Mesothelial cell of epicardium (in vitro differentiated cells): ENCODE measurements at places on chromosomes 6 and 20.

DNA sequence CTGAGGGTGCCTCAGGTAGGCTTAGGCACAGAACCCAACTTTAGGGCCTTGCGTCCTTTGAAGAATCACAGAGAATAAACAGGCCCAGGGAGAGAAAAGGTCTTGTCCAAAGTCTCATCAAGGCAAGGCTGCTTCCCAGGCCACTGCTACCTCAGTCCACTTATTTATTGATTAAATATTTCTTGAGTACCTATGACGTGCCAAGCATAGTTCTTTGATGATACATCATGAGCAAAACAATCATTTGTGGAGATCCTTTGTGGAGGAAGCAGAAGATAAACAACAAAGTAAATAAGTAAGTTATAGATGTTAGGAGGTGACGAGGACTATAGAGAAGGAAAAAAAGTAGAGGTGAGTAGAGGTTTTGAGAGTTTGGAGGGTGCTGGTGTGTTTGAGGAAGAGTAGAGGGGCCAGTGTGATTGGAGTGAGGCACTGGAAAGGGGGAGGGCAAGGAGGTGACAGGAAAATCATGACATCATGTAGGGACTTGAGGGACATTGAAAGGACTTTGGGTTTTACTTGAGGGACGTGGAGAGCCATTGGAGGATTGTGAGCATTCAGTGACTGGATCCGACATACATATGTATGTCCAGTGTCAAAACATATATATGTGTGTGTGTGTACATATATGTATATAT, 14.1 kb upstream of the CHMP4B start:
- no peak for DNase-seq

GRCh38 chr6:17957498-17957897, 29.9 kb downstream of the KIF13A start:
- no peak for DNase-seq

DNA sequence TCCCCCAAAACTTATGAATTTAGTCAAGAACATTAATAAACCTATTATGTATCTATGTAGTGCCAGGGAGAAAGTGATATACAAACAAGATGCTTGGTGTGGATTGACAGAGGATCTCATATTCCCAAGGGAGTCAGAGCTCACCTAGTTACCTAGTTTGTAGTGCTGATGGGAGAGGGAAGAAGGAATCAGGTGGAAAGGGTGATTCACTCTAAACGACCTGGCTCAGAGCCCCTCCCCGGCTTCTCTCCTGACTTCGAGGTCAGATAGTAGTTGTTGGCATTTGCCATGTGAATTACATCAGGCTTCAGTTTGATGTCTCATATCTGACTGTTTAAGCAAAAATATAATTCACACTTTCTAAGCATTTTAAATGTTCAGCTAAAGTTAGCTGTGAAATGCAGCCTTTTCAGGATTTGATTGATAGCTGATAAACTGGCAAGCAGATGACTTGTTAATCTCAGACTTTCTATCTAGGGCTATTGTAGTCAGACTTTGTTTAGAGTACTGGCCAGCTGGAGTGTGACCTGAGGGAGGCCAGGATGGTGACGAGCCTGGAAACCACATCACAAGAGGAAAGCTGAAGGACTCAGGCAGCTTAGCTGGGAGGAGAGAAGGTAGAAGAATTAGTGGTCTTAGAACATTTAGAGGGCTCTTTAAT, 123.7 kb downstream of the AKAP7 start:
- DNase-seq: no peak

DNA sequence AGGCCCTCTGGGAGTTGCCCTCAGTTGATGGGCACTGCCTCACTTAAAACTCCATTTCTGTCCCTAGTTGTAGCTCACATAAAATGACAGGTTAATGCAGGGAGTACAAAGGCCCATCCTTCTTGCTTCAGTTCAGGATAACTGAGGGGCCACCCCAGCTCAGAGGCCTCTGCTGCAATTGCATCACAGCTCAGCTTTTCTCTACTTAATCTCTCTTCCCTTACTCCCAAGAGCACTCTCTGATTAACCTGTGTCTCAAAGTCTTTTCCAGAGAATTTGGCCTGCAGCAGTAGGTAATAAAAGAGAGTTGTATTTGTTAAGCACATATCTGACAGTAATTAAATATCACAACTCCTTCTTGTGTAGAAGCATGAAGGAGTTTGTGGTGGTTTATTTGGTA, 40.9 kb upstream of the FLRT3 start:
- no peak for DNase-seq

DNA sequence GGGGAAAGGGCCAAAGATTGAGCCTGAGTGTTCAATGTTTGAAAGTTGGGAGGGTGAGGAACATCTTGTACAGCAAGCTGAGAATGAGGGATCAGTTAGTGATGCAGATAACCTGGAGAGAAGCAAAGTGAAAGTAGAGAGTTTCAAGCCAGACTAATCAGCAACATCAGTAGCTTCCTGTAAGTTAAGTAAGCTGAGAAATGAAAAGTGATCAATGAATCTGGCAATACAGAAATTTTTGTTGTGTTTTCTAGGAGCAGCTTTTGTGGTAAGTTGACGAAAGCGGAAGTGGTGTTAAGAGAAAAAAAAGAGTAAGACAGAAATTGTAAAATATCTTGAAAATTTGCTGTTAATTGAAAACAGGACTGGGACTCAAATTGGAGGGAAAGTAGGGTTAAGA, 855.5 kb upstream of the MAP3K7 start:
- DNase-seq: no peak

DNA sequence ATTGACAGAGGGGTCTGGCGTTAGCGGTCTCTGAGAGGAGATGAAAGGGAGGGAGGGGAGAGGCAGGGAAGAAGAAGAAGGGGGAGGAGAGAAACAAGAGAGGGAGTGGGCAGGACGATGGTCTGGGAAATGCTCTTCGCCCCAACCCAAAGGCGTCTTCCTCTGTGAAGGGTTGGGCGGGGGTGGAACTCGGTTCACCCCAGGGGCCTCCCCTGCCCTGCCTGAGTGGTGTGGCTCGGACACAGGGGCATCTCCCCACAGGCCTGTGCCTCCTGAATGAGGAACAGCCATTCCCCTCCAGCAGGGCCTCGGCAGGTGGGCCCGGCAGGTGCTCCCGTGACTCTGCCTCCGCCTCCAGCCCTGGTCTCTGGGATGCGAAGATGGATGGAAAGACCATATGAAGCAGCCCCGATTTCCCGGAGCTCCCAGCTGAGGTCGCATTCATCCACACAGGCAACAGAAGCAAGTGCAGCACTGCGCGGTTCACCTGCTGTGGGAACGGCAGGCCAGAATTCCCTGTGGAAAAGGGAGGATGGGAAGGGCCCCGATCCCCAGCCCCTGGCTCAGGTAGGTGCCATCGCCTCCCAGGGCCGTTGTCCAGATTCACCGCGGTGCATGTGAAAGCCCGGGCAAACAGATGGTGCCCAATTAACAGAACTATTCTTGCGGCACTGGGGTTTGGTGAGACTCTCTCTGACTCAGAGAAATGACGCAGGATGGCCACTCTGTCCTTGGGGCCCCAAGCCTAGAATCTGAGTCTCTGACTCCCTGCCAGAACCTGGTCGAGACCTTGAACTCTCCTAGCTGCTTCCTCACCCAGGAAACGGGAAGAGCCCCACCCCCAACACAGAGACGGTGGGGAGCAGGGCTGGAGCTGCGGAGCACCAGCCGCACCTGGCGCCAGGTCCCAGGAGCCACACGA, 29.4 kb upstream of the RPS6KA2 start:
- no peak for DNase-seq

DNA sequence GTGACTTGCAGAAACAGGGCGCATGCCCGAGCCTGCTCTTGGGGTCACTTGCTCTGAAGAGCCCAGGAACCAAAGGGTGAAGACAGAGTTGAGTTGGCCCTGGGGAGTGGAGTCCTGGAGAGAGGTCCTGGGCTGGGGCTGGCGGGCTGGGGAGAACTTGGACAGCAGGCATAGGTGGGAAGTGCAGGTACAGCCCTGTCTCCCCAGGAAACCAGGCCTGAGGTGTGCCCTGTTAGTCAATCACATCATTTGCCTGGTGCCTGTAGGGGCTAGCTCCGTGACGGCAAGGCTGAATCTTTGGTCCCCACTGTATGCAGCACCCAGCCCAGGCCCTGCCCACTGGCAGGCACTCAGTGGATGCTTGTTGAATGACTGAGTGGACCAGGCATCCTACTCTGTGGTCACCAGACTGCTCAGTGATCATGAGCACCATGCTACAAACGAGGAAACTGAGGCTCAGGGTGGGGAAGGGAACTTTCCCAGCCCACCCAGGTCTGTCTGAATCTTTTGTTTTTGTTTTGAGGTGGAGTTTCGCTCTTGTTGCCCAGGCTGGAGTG, 15.6 kb upstream of the NOL4L start:
- no peak for DNase-seq

DNA sequence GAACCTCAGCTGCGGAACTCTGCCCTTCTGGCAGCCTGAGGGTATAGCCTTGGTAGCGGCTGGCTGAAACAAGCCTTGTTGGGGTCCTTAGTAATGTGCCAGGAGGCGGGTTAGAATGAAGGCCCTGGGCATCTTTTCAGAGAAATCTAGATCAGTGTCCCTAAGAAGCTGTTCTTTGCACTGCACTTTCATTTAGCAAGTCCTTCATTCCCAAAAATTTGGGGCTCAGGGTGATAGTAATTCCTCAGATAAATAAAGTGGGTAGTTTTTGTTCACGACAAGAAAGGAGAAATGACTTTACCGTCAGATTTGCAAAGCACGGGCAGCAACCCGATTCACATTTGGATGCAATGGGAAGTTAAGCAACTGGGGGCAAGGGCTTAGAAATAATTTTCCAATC, 3.2 kb downstream of the INSM1 start:
- DNase-seq: no peak

- no peak for DNase-seq
These were observed 700 bp downstream of the GFOD1 start for GRCh38 chr6:13486679-13487121.

GRCh38 chr20:59574308-59574707, 30.0 kb upstream of the PHACTR3 start:
- DNase-seq: no peak

DNA sequence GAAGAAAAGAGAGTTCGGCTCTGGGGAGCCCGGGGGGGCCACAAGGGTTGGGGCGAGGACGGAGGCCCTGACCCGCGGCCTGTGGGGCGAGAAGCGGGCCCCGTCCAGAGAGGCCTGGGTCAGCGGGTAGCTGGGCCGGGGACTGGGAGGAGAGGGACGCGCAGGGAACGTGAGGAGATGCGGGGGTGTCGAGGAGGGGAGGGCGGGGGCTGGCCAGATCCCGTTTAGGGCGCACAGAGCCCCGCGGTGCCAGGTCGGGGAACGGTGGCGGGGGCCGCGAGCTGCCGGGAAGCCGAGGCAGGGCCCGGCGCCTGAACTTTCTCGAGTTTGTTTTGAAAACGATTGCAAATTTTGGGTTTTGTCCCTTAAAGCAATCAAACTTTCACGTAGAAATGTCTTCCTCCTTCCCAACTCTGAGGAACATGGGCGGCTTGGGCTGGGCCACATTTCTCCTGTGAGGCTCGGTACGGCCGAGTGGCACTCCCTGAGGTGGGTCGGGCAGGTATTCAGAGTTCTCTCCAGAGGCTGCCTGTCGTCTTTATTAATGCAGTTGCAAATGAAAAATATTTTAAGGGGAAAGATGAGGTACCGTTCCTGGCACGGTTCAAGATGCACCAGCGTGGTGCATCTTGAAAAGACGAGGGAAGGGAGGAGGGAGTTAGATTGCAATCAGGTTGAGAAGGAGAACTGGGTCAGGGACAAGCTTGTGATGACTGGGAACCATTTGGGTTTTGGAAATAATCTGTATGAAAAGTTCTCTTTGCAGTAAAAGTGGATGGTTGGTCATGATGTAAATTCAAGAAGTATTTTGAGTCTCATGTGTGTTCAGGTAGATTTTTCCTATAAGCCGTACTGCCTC, 972 bp downstream of the RNF8 start:
- peak; percentile 44 for DNase-seq

GRCh38 chr6:37452522-37452921, 19.5 kb downstream of the CMTR1 start:
- DNase-seq: no peak

GRCh38 chr20:26163890-26164289, 467.2 kb upstream of the ZNF337 start:
- no peak for DNase-seq

DNA sequence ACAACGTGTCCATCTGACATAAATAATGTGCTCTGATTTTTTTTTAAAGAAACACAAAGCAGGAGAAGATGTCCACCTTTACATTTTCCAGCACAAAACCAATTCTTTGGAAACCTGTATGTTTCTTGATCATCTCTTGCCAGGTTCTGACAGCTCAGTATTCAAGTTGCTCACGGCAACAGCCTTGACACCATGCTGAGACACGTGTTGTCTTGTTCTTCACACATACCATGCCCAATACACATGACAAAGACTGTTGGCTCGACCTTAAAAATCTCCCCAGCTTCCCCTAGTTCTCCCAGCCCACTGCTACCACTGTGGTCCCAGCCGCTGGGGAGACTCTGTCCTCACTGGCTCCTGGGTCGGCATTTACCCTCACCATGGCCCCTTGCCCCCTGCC, 518.9 kb downstream of the PREX1 start:
- DNase-seq: no peak

DNA sequence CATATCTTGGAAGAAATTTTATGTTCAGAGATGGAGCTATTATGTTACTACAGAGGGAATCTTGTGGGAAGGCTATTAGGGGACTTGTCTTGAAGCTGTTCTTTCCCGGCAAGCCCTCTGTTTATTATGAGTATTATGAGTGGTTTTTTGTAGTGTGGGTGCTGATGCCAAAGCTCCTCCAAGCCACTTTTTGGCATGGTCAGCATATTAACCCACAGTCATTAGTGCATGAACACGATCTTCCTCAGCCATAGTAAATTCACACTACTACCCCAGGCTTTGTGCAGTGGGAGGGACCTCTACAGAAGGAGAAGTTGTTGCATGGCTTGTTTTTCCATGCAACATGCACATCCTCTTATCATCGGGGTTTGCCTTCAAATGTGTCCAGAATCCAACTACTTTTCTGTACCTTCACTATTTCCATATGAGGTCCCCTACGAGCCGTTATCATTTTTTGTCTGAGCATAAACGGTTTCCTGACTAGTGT, 6.5 kb upstream of the BMP6 start:
- DNase-seq: no peak

DNA sequence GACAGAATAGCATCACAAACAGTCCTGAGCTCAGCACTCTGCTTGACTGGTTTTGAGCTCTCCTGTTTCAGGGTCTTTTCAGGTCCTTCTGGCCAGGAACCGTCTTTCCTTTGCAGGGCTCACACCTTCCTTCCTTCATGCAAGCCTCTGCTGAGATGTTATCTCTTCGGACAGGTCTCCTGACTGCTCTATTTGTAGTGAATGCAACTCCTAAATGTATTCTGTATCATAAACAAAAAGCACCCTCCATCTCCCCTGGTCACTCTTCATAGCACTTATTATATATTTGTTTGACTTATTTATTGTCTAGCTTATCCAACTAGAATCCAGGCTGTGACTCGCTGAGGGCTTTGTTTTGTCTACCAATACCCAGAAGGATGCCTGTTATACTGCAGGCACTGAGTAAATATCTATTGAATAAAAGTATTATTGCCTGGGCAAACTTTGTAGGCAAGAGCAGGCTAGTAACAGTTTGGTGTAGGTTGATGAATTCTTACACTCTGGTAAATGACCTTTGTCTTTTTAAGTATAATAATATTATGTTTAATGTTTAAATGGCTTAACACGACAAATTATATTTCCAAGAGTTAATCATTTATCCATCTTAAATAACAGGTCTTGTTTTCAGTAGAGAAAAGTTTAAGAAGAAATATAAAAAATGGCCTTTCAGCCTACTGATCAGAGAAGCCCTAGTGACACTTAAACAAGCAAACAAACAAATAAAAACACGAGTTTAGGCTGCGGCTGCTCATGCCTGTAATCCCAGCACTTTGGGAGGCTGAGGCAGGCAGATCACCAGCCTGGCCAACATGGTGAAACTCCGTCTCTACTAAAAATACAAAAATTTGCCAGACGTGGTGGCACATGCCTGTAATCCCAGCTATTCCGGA, 199.7 kb downstream of the BCAS1 start:
- no peak for DNase-seq
